Activated naive CD4-positive, alpha-beta T cell treated with anti-CD3 and anti-CD28 coated beads, Interleukin-2, amount 50 U/mL, for 16 hours (primary cell): ENCODE measurements at places on chromosomes 6 and 20.

GRCh38 chr20:51469578-51470498 lies 72.7 kb downstream of the NFATC2 start:
- DNase-seq, result no peak

DNA sequence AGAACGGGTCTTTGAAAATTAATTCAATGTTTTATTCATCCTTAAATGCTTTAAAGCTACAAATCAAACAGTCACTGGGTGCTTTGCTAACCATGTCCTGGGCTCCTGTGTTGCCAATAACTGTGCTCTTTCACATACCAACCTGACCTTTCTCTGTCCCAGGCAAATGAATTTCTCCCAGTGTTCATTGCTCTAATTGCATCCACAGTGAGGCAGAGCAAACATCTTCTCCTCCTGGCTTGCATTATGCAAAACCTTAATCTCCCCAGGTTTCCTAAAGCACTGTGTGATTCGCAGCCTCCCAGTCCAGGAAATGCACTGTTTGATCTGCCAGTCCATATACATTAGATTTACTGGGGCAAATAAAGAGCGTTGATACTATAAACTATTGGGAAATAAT lies 219.0 kb downstream of the PREX1 start:
- peak; percentile 0 for DNase-seq

DNA sequence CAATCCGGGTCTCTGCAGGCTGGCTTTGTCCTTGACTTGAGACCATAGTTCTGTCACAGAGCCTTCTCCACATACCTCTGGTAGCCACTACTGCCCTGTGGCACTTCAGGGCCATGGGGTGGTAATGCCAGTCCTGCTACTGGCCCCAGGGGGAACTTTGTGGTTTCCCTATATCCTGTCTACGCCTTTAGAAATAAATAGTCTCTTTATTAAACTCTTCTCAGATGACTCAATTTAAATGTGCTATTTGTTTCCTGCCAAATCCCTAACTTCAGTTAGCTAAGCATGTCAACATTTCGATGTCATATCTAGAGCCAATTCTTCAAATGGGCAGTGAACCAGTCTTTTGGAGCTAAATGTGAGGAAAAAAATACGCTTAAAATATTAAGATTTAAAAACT lies 60.1 kb downstream of the SEL1L2 start:
- DNase-seq, result no peak

GRCh38 chr6:41801380-41801779 lies 13.9 kb downstream of the TOMM6 start:
- DNase-seq, result no peak
